Stimulated activated CD4-positive, alpha-beta T cell treated with anti-CD3 and anti-CD28 coated beads, Interleukin-1b, Interleukin-23, amount 100 ng/mL, for 4 hours (primary cell): ENCODE measurements at places on chromosomes 3 and 15.

GRCh38 chr15:36951731-36952247 is 148.6 kb downstream of the MEIS2 start:
- DNase-seq = no peak

DNA sequence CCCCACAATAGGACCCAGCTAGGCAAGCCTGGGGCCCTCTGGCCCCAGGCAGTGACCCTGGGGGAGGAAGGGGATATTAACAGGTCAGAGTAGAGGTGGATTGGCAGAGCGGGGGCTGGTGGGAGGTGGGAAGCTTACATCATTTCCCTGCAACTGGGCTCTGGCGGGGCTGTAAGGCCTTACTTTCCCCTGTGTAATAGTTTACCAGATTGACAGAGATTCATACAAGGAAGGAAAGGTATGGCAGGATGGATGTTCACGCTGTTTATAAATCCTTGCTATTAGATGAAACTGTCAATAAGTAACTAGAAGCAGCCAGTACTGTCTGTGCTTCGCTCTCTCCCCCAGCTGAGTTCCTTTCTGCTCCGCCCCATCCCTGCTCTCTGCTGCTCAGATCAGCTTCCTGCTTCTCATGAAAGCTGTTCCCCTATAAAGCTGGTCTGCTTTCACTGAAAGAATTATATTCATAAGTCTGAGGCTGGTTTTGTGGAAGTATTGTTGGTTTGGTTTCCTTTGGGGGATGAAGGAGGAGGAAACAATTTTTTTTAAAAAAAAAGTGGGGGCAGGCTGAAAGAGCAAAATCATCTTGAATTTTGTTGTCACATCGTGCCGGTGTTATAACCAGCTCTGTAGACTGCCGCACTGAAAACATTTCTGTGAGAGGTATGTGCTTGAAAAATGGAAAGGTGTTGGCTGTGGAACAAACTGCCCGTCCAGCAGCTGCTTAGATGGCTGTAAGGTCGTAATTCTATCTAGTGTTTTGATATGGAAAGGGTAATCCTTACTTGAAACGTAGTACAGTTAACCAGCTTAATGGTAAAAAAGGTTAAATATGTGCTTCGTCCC is 76.4 kb downstream of the BBX start:
- DNase-seq = peak; percentile 25

- DNase-seq = no peak
Measured at GRCh38 chr15:65344214-65344913, 33.4 kb downstream of the IGDCC3 start.

- no peak for DNase-seq
Measured at GRCh38 chr3:12182687-12183441, 24.2 kb upstream of the TIMP4 start.

DNA sequence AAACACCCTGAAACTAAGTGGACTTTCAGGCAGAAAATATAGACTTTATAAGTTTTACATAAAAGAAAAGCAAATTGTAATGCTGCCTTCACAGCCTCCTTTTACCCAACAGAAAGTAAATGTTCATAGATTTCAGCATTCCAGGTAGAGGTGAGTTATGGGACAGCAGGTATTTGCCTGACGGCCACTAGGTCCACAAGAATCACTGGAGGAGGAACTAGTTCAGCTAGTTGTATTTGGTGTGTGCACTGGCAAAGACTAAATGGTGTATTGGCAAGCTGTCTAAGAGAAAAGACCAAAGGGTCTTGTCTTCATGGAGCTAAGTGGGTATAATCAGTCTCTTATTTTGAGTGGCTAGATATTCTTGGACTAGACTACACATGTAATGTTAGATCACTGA is 34.2 kb downstream of the ZNF654 start:
- no peak for DNase-seq
